Bone marrow (tissue), 2 donors: ENCODE measurements at places on chromosomes 2 and 18.

DNA sequence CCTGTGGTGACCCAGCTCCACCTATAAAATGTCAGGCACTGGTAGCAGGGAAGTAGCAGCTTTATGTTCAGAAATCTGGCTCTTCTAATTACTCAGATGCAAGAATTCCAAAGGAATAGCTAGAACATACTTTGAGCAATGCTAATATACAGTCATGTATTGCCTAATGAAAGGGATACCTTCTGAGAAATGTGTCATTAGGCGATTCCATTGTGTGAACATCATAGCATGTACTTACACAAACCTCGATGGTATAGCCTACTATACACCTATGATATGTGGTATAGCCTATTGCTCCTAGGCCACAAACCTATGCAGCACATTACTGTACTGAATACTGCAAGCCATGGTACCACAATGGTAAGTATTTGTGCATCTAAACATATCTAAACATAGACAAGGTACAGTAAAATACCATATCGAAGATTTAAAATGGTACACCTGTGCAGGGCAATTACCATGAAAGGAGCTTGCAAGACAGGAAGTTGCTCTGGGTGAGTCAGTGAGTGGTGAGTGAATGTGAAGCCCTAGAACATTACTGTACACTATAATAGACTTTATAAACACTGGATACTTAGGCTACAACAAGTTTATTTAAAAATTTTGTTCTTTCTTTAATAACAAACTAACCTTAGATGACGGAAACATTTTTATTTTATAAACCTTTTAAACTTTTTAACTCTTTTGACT is 50.3 kb upstream of the ETAA1 start:
- DNase-seq, result no peak

GRCh38 chr18:11148680-11149440 is 509 bp downstream of the PIEZO2 start:
- no peak for DNase-seq

GRCh38 chr2:104215269-104216161 is 638.4 kb upstream of the POU3F3 start:
- DNase-seq, result no peak

DNA sequence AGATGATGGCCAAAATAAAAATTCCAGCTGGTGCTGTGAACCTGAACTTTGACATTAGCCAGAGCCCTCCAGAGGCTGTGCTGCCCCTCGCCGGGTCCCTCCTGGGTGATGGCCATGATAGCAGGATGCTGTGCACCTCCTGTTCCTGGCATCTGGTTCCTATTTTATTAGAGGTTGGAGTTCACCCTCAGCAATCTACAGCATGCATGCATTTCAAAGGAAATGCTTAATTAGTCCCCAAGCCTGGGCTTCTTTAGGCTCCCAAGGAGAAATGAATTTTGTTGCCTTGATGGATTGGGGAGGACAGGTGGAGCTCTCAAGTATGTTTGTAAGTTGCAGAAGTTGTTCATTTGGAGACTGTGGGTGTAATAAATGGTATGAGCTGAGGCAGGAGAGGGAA is 166.9 kb downstream of the GLI2 start:
- no peak for DNase-seq

- no peak for DNase-seq
Measured at GRCh38 chr2:180334514-180334913, 327.4 kb upstream of the CWC22 start.

DNA sequence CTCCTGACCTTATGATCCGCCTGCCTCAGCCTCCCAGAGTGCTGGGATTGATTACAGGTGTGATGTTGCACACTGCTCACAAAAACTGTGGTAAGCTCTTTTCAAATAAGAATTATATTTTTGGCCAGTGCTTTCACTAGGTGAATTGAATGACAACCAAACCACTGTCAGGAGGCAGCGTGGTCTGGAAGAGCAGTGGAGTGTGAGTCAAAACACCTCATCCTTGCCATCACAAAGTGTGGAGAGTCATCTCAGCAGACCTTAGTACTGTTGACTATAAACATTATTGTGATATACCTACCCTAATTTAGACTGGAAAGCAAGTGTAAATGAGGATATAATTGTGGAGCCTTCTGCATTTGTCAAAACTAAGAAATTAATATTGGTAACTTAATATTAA is 61.3 kb downstream of the UBE2E3 start:
- DNase-seq, result no peak
